ENCODE measurements at places on chromosomes 13 and 19.

DNA sequence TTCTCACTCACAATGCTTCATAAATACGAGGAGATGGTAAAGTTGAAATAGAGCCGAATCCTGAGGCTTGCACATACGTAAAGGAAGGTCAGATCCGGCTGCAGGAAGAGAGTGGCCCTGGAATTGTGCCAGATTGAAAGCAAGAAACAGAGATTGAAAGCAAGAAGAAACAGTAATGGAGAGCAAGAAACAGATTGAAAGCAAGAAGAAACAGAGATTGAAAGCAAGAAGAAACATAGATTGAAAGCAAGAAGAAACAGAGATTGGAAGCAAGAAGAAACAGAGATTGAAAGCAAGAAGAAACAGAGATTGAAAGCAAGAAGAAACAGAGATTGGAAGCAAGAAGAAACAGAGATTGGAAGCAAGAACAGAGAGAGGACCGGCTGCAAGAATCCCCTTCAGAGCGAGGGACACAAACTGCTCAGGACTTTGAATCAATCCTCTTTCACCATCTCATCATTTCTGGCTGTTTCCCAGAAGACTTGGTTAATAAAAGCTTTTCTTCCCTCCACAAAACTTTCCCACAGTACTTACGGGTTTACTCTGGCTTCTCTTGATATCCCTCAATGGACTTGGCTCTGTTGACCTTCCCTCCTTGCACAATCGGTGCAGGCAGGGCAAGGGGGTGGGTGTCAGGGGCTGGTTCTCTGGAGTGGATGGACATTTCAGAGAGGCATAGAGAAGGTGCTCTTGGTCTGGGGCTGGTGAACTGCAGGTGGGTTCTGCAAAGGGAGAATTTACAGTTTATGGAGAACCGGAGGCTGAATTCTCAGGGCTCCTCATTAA is 25.5 kb downstream of the OR7A5 start:
- no peak for DNase-seq

GRCh38 chr19:14072535-14073260 is at the start of gene MISP3:
Gene MISP3, plus strand, starts transcription at chr19:14072786. Its CDS starts 524 bp downstream, at chr19:14073310.
- no peak for DNase-seq

DNA sequence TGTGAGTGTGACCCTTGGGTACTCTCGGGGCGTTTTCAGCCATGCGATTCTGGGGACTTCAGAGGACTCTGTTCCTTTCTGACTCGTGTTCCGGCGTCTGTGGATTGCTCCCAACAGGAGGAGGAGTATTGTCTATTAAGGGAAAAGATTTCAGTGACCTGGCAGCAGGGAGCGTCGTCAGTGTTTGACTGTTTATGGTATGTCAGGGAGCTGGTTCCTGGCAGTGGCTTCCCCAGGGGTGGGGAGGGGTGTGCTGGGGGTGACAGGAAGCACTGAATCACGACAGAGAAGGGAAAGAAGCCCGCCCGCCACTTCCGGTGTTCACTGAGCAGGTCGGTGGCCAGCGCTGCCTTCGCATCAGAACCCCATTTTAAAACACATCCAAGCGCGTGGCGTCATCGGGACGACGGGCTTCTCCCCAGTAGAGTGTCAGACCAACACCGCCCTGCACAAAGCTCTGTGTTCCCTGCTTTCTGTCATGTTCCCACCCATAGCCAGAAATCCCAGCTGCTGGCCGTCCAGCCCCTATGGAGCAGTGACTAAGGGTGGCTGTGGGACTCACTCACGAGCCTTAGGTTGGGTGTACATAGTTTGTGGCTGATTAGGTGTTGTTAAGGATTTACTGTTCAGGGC is 33.8 kb downstream of the COL4A2 start:
- DNase-seq: peak; percentile 39

- DNase-seq: no peak
Measured at GRCh38 chr13:27176470-27177410, 5.1 kb upstream of the USP12 start.

- DNase-seq: peak; percentile 17
Measured at GRCh38 chr19:49894879-49895565, 1.7 kb downstream of the IL4I1 start.

GRCh38 chr19:28793391-28794168 is 419.4 kb downstream of the UQCRFS1 start:
- DNase-seq: no peak

GRCh38 chr19:46291829-46292228 is 5.0 kb upstream of the HIF3A start:
- no peak for DNase-seq

DNA sequence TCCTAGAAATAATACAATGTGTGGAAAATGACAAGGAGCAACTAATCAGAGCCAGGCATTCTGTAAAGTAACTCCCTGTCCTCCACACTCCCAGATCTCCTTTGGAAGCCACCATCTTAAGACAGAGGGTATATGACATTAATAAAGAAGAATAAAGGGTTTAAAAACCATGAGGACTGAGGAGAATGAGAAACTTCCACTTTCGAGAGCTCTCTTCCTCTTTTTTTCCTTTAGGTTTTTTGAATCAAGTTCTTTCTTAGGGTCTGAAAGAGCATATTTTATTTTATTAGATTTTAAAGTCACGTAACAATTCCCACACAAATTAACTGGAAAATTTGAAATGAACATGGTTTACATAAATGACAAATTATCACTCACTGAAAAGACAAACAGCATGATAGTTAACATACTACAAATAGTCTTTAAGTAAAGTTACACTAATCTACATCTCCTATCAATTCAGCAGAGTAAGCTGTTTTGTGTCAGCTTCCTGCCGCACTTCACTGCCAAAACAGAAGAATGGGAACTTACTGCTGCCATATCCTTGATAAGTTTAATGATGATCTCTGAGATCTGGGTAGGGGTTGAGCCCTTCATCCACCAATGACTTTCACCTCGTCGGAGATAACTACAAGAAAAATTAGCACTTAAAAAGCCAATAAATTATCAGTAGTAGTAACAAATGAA is 38.6 kb upstream of the FBXL3 start:
- no peak for DNase-seq

- DNase-seq: no peak
Measured at GRCh38 chr13:24218977-24219376, 58.5 kb downstream of the SPATA13 start.

- DNase-seq: no peak
Measured at GRCh38 chr19:40990972-40991381, at the start of gene CYP2B6. Gene CYP2B6, plus strand, starts transcription at chr19:40991282. Its CDS starts 24 bp downstream, at chr19:40991306.

- DNase-seq: no peak
Measured at GRCh38 chr13:60572855-60573254, 175.8 kb downstream of the TDRD3 start.

- no peak for DNase-seq
Measured at GRCh38 chr19:13981021-13981420, 25.1 kb downstream of the RFX1 start.

DNA sequence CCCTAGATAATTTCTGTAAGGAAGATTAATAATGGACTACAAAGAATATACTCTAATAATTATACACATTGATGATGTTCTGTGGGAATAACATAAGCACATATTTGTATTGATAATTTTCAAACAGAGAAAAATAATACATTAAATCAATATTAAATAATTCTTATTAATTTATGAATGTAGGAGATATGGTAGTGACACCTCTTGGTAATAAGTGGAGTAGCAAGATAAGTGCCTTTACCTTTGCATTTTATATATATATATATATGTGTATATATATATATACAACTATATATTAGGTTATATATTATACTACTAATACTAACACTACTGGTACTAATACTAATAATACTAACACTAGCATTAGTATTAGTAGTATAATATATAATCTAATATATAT is 905.8 kb downstream of the SLITRK1 start:
- DNase-seq: no peak

DNA sequence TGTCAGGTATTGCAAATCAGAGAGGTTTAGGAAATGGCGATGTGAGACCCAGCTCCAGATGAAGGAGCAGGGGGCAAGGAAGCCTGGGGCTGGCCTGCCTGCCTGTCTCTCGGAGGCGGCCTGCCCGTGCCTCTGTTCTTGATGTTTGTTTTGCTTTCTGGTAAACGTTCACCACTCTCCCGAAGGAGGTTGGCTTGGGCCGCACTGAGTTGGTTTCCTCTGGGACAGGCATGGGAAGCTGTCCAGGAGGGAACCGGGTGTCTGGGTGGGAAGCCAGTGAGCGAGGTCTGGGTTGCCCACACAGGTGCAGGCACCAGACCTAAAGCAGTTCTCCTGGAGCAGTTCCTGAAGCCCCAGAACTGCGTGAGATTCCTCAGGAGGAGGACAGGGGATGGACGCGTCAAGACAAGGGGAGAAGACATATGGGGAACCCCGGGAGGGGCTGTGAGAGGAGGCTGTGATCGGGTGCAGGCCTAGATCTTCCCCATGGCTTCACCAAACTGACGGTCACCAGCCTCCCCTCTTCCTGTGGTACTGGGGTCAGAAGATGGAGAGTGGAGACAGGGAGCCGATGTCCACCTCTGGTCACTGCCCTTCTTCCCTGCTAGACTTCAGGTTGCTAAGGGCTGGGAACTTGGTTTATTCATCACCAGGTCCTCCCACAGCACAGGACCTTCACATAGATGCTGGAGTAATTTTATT is 15.2 kb downstream of the COL4A2 start:
- no peak for DNase-seq

- no peak for DNase-seq
Measured at GRCh38 chr13:65856431-65856830, 1373.7 kb downstream of the PCDH9 start.

DNA sequence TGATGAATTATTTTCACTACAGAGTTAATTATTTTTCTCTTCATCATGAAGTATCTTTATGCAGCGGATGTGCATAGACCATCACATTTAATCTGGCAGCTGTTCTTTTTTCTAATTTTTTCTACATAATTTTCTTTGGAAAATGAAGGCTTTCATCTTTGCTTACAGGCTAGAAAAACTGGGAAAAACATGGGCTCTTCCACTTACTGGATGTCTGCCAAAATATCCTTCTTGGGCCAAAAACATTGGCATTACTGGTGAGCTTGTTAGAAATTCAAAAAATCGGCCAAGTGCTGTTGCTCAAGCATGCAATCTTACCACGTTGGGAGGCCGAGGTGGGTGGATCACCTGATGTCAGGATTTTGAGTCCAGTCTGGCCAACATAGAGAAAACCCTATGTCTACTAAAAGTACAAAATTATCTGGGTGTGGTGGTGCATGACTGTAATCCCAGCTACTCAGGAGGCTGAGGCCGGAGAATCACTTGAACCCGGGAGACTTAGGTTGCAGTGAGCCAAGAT is 176.8 kb downstream of the ZNF737 start:
- no peak for DNase-seq

DNA sequence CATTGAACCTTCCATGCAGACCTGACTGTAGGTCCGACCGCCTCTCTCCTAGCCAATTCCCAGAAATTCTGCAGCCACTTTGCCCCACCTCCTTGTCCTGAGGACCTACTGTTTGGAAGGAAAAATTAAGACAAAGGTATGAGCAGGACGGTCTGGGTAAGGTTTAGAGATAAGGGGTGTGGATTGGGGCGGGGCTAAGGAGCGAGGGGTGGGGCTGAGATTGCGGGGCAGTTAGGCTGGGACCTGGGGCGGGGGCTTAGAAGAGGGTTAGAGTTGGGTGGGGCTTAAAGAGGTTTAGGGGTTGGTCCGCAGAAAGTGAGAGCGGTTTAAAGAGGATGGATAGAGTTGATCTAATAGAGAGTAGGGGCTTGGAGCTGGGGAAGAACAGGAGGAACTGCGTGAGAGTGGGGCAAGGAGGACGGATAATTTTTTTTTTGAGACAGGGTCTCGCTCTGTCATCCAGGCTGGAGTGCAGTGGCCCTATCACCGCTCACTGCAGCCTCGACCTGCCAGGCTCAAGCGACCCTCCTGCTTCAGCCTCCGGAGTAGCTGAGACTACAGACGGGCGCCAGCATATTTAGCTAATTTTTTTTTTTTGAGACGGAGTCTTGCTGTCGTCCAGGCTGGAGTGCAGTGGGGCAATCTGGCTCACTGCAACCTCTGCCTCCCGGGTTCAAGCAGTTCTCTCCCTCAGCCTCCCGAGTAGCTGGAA is 1.7 kb upstream of the ZNF865 start:
- no peak for DNase-seq

Data from stimulated activated CD8-positive, alpha-beta memory T cell treated with anti-CD3 and anti-CD28 coated beads, Interleukin-4, amount 100 ng/mL, for 24 hours (primary cell).